ENCODE measurements at places on chromosomes 7 and 10.

- H3K27me3 ChIP-seq = peaks cover 27% of the 10 kb centered on the region
- no peaks in the 10 kb centered on the region for H3K4me1 ChIP-seq
- no peak overlapping the region for H3K27ac ChIP-seq
- no peak overlapping the region for H3K4me3 ChIP-seq
- DNase-seq = no peak
These were observed 1122.5 kb downstream of the SORCS3 start for GRCh38 chr10:105763611-105764010.

GRCh38 chr10:61359452-61359851 is 93.7 kb downstream of the TMEM26 start:
- no peak overlapping the region for H3K27ac ChIP-seq
- peaks cover 5% of the 10 kb centered on the region for H3K27me3 ChIP-seq
- H3K4me3 ChIP-seq = no peak overlapping the region
- DNase-seq = no peak
- H3K4me1 ChIP-seq = peaks cover 11% of the 10 kb centered on the region

DNA sequence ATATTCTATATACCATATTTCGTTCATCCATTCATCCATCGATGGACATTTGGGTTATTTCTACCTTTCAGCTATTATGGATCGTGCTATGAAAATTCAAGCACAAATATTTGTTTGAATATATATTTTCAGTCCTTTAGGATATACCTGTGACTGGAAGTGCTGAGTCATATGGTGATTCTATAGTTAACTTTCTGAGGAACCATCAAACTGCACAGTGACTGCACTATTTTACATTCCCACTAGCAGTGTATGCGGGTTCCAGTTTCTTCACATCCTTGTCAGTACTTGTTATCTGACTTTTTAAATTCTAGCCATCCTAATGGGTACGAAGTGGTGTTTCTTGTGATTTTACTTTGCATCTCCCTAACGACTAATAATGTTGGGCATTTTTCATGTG is 104.0 kb downstream of the MAPK8 start:
- no peak overlapping the region for H3K4me3 ChIP-seq
- H3K27me3 ChIP-seq = no peaks in the 10 kb centered on the region
- H3K36me3 ChIP-seq = peaks cover 51% of the 10 kb centered on the region
- H3K27ac ChIP-seq = no peak overlapping the region

GRCh38 chr10:62817121-62817765 is 1.1 kb upstream of the EGR2 start:
- peaks cover 94% of the 10 kb centered on the region for H3K27me3 ChIP-seq
- peak; percentile 54 for DNase-seq
- peak overlapping the region; percentile 85 for H3K4me3 ChIP-seq
- H3K36me3 ChIP-seq = no peaks in the 10 kb centered on the region
- peaks cover 33% of the 10 kb centered on the region for H3K4me1 ChIP-seq
- H3K27ac ChIP-seq = peak overlapping the region; percentile 95

All from mesothelial cell of epicardium (in vitro differentiated cells).